ENCODE measurements at places on chromosomes 3 and 15.

DNA sequence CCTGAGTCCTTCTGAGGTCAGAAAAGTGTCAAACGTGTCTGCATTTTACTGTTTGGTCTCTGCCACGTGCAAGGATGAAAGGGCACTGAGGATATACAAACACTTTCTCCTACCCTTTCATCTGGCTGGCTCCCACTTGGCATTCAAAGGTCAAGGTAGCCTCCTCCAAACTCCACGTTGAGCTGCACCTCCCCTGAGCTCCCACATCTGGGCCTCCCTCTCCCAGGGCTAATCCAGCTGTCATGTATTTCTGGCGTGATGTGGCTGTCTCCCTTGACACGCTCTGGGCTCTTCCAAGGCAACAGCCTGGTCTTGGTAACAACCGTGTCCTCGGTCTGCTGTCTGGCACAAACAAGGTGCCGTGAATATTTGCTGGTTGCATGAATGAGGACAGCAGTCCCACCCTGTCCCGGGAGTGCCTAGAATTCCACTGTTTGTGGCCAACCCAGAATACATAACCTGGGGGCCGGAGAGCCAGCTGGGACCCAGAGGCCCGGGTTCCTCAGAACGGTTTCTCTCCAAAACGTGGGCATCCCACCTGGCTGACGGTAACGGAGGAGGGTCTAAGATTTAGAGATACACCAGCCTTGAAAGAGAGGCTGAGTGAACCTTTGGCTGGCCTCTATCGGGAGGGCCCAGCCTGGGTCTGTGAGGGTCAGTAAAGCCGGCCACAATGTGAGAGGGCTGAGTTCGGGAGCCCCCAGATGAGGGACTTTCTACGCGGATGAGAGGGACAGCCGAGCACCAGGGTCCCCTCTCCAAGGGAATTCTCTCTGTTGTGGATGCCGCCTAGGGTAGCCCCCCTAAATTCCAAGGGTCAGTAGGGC is 767 bp downstream of the GLT8D1 start:
- DNase-seq: no peak

- no peak for DNase-seq
These were observed 46.4 kb downstream of the SH3BP5 start for GRCh38 chr3:15286022-15286421.

- no peak for DNase-seq
These were observed 24.0 kb downstream of the TFRC start for GRCh38 chr3:196057760-196058331.

- DNase-seq: no peak
These were observed 109.2 kb downstream of the TMEM266 start for GRCh38 chr15:76169018-76169417.

GRCh38 chr3:126063358-126063965 is 20.5 kb downstream of the SLC41A3 start:
- DNase-seq: no peak

DNA sequence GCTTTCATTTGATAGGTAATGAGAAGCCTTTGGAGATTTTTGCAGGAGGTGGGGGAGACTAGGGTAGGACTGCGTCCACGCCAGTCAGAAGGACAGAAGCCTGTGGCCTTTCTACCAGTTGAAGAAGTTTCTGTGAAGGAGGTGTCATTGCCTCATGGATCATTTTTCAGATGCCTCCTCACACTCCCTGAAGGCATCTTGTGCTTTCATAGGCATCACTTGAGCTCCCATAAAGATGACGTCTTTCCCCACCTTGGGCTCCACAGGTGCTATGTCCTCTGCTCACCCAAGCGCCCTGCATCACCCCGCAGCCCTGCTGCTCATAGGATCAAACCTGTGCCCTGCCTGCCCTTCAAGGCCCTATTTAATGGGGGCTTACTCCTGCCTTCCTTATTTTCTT is 7.5 kb upstream of the ITGA11 start:
- DNase-seq: no peak

DNA sequence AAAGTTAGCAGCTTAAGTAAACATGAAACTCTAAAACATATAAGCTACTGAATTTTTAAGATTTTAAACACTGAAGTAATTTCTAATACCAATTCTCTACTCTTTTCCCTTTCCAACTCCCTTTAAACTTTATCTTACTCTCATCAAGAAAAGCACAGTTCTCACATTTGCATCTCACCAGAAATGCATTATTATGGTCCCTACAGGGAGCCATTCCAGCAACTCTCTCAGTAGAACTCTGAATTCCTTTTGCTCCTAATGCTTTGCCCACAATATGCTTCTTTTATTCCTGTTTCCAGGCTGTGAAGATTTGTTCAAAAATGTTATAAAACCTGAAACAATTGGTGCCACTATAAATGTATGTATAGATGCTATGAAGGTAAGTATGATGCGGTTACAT is 83.4 kb downstream of the TFDP2 start:
- no peak for DNase-seq

Measured in mesenteric fat pad (tissue), 1 donor.